Activated naive CD8-positive, alpha-beta T cell treated with anti-CD3 and anti-CD28 coated beads, Interleukin-2, amount 10 ng/mL, durations not matched to agents 7 days and 5 days (primary cell): ENCODE measurements at places on chromosomes 3 and 15.

- H3K4me3 ChIP-seq = peak overlapping the region; percentile 21
- H3K27me3 ChIP-seq = no peaks in the 10 kb centered on the region
- H3K36me3 ChIP-seq = peaks cover 25% of the 10 kb centered on the region
- H3K4me1 ChIP-seq = peaks cover 39% of the 10 kb centered on the region
Measured at GRCh38 chr3:136883967-136884720, 22.1 kb downstream of the NCK1 start.

GRCh38 chr3:42184651-42185443, 81.1 kb downstream of the CCK start:
- no peak for DNase-seq
- no peak overlapping the region for H3K4me3 ChIP-seq
- peaks cover 3% of the 10 kb centered on the region for H3K4me1 ChIP-seq

- no peak overlapping the region for H3K27ac ChIP-seq
- DNase-seq = no peak
- no peaks in the 10 kb centered on the region for H3K36me3 ChIP-seq
Measured at GRCh38 chr3:70527026-70527425, 214.6 kb upstream of the MDFIC2 start.

GRCh38 chr15:47293466-47294162, 423.7 kb upstream of the SEMA6D start:
- no peak overlapping the region for H3K4me3 ChIP-seq
- no peak for DNase-seq
- no peak overlapping the region for H3K27ac ChIP-seq
- no peaks in the 10 kb centered on the region for H3K36me3 ChIP-seq
- no peaks in the 10 kb centered on the region for H3K4me1 ChIP-seq
- H3K27me3 ChIP-seq = no peaks in the 10 kb centered on the region

GRCh38 chr15:55868707-55869106, 124.7 kb downstream of the NEDD4 start:
- no peak overlapping the region for H3K4me3 ChIP-seq
- no peaks in the 10 kb centered on the region for H3K27me3 ChIP-seq
- H3K36me3 ChIP-seq = peaks cover 4% of the 10 kb centered on the region
- H3K4me1 ChIP-seq = no peaks in the 10 kb centered on the region
- H3K27ac ChIP-seq = no peak overlapping the region

DNA sequence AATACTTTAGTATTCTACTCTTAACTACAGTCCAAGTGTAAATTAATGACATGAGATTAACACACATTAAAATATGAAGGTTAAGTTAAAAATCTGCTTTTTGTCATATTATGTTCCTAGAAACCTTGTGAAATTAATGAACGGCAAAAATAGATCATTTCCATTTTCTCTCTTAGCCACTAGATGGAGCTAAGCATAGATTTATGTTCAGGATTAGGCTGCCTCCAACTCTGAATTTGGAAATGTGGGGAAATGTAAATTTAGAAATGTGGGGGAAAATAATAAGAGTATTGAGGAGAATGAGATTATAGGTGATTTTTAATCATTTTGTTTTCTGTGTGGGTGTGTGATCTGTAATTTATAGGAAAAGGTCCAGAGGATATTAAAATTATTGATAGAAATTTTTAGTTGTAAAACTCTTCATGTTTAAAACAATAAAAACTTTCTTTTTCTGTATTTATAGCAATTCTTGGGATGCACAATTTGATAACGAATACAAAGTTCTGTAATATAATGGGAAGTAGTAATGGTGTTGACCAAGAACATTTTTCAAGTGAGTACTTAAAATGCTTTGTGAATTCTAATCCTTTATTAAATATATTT, 59.2 kb downstream of the TMOD3 start:
- no peak for DNase-seq
- no peaks in the 10 kb centered on the region for H3K27me3 ChIP-seq
- peaks cover 26% of the 10 kb centered on the region for H3K36me3 ChIP-seq
- peaks cover 13% of the 10 kb centered on the region for H3K4me1 ChIP-seq

DNA sequence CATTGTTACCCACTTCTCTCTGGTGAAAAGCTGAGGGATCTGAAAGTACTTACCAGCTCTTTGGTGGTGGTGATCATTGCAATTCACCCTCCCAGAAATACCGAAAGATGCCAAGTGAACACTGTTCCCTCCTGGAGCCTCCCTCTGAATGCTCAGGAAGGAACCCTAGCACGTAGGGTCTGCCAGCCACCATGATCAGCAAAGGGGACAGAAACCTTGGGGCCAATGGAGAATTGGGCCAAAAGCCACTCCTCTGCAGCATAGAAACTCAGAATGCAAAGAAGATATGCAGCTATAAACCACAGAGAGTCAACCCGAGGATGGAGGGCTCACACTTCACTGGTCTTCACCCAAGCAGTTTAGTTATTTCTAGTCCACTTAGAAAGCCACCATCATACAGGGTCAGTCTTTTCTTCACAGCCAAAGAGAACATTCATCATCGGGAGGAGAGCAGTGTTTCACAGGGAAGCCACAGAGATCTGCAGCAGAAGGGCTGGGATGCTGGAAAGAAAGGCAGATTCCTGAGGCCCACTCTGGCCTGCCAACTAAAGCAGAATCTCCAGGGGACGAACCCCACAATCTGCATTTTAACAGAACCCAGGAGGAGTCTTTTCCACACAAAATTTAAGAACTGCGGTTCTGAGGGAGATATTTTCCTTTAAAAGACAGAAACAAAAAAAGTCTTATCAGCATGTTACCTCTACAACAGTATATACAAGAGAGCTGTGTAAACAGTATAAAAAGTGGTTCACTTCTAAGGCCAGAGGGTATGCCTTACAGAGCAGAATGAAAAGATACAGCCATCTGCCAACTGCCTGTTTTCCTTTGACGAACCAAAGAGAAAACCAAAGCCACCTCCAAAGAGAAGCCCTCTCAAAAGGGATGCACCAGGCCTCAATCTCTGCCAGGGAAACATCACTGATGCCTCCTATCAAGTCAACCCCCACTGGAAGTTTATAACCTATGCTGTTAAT, 11.3 kb downstream of the TBC1D2B start:
- peaks cover 51% of the 10 kb centered on the region for H3K4me1 ChIP-seq
- peak overlapping the region; percentile 41 for H3K4me3 ChIP-seq
- peak overlapping the region; percentile 50 for H3K27ac ChIP-seq
- no peak for DNase-seq
- peaks cover 2% of the 10 kb centered on the region for H3K36me3 ChIP-seq

DNA sequence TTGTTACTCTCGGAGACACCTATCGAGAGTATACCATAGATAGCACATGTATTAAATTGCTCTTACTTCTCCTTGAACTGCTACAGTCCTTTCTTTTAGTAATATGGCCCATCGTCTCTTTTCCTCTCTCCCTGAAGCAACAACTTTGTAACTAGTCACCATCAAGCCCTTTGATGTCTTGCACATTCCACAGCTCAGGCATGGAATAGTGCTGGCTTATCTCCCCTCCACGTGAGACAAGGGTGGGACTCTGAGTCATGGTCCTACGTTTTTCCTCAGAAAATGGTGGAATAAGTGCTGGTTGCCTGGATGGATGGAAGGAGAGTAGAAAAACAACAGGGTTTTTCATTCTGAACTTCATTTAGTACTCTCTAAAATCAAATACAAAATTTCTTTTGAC, 163.3 kb upstream of the MBNL1 start:
- H3K27ac ChIP-seq = no peak overlapping the region
- H3K4me3 ChIP-seq = no peak overlapping the region
- H3K4me1 ChIP-seq = peaks cover 4% of the 10 kb centered on the region
- no peak for DNase-seq
